Substantia nigra (tissue), 51 donors: ENCODE measurements at places on chromosomes 1 and 21.

DNA sequence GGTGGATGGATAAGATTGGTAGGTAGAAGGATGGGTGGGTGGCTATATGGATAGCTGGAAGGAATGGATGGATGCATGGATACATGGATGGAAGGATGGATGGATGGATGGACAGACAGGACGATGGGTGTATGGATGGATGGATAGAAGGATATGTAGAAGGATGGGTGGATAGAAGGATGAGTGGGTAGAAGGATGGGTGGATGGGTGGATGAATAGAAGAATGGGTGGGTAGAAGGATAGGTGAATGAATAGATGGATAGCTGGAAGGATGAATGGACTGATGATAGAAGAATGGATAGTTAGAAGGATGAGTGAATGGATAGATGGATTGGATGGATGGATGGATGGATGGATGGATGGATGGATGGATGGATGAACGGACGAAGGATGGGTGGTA lies 5.0 kb downstream of the MASP2 start:
- DNase-seq, result no peak

- no peak for DNase-seq
Observed at GRCh38 chr1:241532162-241532531, at the start of gene KMO. TSS of gene KMO (plus strand) at chr1:241532378. CDS start at chr1:241532445, 67 bp downstream.

DNA sequence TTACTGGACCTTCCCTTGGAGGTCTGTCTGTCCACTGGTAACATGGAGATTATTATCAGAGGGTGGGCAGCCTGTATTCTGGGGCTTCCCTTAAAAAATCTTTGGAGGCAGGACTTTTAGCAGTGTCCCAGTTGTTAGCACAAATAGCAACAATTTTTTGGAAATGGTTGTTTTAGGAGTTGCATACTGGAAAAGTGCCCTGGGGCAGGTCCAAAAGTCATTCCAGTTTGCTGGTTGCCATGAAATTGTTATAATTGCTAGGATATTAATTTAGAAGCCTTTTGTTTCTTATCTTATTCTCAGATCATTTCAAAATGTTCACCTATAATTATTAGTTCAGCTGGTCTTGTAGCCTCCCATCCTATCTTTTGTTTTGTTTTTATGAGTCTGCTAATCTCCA lies 71.0 kb downstream of the PTGS2 start:
- DNase-seq, result no peak

GRCh38 chr21:22900490-22900889 lies 1902.3 kb downstream of the NCAM2 start:
- no peak for DNase-seq

DNA sequence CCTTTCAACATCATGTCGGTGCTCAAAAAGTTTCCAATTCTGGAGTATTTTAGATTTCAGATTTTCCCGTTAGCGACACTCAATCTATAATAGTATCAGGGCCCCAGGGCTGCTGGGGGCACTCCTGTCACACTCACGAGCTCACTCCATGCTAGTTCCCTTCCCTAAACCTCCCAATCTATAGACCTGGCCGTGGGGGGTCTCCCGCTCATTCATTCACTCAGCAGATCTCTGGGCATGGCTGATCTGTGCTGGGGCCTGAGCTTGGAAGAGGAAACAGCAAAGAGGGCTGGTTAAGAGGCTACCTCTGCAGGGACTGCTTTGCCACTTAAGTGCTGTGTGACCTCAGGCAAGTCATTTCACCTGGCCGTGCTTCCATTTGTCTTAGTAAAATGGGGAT lies 46.8 kb upstream of the LAPTM5 start:
- DNase-seq, result no peak

- no peak for DNase-seq
Observed at GRCh38 chr1:91582431-91582921, 81.8 kb downstream of the CDC7 start.

- no peak for DNase-seq
Observed at GRCh38 chr1:39759436-39759726, 11.8 kb downstream of the OXCT2 start.

DNA sequence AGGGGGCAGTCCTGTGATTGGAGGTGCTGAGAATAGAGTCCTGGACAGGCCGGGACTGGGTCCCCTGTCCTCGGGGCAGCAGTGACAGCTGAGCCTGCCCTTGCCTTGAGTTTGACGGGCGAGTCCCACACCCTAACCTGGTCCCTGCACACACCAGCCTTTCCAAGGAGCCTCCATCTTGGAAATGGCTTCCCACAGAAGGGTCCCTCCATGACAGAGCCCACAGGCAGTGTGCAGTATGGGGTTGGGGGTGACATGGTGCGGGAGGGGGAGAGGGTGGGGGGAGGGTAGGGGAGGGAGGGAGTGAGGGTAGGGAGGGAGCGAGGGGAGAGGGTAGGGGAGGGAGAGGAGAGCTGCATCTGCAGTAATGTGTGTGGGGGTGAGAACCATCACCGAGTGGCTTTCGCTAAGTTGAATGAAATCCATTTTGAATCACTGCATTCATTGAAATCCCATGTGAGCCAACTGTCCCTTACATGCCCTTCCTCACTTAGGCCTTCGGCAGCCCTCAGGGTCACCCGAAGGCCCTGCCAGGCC lies 10.1 kb upstream of the TMEM52 start:
- no peak for DNase-seq

DNA sequence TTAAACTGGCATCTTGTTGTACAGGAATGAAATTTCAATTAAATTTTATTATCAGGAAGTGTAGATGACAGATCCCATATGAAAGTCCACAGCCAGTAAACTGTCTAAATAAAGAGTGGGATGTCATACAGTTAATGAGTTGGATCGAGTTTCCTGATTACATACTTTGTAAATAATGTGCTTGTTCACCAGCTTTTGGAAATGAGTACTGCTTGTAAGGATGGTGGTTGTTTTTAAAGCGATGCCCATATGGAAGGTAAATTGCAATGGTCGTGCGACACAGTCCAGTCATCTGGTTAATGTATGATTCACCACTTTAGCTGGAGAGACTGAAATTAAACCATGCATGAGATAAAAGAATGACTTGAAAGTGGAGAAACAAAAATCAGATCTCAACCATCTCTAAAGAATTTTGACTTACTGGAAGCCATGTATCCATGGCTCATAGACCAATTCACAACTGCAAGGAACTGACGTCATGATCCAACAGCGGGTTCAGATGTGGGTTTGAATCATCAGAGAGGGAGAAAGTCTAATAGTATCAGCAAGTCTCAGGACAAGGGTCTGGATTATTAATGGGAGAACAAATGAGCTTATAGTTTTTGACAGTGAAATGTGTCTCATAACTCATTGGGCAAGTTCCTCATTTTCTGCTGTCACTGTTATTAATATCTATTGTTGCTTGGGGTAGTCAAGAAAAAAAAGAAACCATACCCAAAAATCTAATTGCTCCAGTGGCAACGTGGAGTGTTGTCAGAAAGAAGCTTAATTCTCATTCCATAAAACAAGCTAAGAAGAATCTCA lies 49.0 kb downstream of the MAP10 start:
- DNase-seq, result no peak

GRCh38 chr1:86748622-86749373 lies 44.4 kb downstream of the SH3GLB1 start:
- DNase-seq, result no peak

GRCh38 chr1:234608911-234609690 lies 877 bp downstream of the IRF2BP2 start:
- DNase-seq, result no peak

DNA sequence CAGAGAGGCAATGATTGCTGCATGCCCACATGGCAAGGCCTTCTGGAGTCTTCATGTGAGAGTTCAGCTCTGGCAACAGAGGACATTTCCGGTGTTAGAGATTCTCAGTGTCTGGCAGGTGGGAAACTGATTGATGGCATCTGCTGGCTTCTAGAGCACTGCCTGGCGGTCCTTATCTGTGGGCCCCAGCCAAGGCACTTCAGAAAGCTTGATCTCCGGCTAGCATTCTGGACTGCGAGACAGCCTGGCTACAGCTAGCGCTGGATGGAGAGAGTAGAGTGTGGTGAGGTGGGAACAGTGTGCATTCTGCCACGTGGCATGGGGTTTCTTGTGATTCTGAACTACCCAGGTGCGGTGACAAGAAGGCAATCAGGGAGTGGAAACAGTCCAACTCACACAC lies 9.4 kb downstream of the ZNF678 start:
- no peak for DNase-seq

- no peak for DNase-seq
Observed at GRCh38 chr1:101293461-101294051, 56.7 kb downstream of the S1PR1 start.

DNA sequence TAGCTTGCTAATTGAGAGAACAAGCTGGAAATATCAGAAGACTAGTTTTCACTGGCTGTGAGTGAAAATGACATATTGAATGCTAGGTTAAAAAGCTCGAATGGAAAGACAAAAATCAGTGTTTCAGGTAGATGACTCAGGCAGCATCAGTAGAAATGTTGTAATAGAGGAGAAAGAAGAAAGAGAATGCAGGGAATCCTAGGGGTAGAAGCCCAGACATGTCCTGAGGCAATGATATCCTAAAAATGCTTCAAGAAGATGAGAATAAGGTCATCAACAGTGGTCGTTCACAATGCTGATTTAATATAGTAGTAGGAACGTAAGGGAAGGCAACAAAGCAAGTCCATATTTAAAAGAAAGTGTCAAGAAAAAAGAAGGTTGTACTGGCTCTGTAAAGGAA lies 96.7 kb upstream of the HP1BP3 start:
- no peak for DNase-seq

GRCh38 chr1:63935143-63935542 lies 161.3 kb downstream of the ROR1 start:
- DNase-seq, result no peak

DNA sequence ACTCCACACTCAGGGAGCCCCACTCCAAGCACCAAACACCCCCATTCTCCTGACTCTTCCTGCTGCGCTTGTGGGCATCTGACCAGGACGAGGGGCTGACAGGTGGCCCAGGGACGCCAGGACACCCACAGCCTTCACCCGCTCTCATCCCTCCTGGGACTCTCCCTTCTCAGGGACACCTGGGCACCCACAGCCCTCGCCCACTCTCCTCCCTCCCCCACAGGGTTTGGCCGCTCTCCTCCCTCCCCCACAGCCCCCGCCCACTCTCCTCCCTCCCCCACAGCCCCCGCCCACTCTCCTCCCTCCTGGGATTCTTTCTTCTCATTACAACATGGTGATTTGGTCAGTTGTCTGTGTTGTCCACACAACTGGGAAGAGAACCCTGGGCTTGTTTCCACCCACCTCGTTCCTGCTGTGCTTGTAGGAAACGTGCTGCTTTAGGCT lies 43.4 kb downstream of the PRDM15 start:
- no peak for DNase-seq

DNA sequence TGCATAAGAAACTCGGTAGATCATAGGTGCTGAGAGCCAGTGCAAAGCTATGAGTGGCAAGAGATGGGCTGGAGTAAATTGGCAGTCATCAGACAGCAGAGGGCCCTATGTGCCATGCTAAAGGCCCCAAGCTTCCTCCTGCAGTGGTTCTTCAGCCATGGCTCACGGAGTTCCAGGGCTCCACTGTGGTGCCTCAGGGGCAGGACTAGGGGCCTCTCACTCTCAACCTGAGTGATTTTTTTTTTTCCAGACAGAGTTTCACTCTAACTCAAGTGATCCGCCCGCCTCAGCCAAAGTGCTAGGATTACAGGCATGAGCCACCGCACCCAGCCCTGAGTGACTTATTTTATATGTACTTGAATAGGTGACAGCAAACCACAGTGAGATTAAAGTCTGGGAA lies 10.4 kb upstream of the GJA8 start:
- DNase-seq, result no peak

DNA sequence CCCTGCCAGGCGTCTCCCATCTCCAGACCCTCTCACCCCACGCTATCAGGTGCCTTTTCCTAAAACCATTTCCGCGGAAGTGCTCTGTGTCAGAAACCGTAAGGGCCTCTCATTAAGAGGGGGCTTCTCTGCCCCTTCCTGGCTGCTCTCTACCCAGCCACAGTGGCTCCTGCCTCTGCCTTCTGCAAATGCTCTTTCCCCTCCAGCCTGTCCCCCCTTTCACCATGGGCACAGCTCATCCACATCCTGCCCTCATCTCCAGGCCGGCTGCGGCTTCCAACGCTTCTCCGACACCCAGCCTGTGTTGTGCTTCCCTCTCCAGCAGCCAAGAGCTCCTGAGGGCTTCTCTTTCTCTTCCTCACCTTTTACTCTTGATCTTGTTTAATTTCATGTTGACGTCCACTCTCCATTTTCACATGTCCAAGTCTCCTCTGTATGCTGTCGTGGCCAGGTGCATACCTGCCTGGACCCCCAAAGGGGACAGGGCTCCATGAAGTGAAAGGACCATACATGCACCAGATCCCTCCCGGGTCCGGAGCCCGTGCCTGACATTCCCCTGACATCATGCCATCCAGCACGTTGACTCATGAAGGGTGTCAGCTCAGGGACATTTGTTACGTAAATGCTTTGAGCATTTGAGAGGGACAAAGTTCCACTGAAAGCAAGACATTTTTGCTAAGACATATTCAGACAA lies 306.5 kb downstream of the AJAP1 start:
- no peak for DNase-seq

GRCh38 chr1:201430776-201431175 lies 9.2 kb upstream of the TNNI1 start:
- no peak for DNase-seq

- DNase-seq, result no peak
Observed at GRCh38 chr1:175433532-175434282, 241.1 kb upstream of the KIAA0040 start.

DNA sequence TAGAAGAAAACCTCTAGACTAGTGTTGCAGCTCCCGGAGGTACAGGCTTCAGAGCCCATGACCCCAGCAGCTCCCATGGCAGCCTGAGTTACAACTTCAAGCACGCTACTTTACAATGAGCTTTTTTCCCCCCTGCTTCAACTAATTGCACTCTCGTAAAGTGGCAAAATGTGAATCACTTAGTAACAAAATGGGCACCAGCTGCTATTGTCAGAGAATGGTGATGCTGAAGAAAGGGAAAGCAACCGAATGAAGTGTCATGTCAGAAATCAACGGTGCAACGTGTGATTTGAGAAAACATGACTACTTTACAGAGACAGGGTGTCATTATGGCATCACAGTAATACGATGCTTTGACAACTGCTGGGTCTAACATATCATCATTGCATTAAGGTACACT lies 40.5 kb downstream of the ESRRG start:
- no peak for DNase-seq

- no peak for DNase-seq
Observed at GRCh38 chr1:11984121-11984520, 3.9 kb downstream of the MFN2 start.

- no peak for DNase-seq
Observed at GRCh38 chr1:18505666-18506065, 24.9 kb downstream of the KLHDC7A start.

GRCh38 chr21:41481191-41481590 lies 26.8 kb downstream of the TMPRSS2 start:
- DNase-seq, result no peak
